ENCODE measurements at places on chromosomes 7 and 10.
A peak's percentile ranks its signal among the peaks of the same experiment; 100 is the strongest.

DNA sequence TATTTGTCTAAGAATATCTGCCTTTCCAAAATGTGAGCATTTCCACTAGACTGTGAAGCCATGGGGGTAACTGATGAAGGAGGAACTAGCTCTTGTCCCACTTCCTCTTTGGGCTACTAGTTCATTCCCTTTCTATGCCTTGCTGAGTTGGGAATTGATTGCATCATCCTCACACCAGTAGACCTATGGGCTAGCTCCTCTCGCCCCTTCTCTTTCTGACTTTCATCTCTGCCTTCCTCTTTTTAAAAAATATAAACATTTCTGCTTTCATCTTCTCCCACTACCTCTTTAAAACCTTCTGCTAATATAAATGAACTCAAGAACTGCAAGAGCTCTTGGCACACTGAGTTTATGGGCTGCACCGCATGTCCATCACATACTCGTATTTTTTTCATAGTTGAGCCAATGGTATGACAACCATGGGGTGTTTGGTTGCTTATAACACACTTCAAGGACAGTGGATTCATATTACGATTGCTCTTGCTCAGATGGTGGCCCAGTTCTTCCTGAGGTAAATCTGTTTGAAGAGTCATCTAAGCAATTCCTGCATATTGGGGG lies 182.0 kb downstream of the REEP3 start:
- peak; percentile 25 for DNase-seq

DNA sequence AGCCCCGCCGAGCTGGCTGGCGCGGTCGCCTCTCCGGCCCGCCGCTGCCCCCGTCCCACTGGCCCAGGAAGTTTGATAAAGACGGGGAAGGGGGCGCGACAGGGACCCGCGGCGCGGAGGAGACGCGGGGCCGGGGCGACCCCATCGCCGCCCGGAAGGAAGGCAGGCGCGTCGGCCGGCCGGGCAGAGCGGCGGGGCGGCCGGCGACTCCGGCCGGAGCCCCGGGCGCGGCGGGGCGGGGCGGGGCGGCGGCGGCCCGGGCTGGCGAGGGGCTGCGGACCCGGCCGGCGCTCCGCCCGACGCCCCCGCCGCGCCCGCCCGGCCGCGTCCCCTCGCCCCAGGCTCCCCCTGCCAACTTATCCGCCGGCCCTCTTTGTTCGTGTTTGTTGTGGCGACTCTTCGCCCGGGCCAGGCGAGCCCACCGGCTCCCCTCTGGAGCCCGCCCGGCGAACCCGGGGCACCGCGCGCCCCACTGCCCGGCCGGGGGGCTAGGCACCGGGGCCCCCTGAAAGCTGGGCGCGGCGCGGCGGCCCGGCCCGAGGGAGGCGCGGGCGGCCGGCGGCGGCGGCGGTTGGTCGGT lies 571 bp downstream of the KDM7A start:
- no peak for DNase-seq

DNA sequence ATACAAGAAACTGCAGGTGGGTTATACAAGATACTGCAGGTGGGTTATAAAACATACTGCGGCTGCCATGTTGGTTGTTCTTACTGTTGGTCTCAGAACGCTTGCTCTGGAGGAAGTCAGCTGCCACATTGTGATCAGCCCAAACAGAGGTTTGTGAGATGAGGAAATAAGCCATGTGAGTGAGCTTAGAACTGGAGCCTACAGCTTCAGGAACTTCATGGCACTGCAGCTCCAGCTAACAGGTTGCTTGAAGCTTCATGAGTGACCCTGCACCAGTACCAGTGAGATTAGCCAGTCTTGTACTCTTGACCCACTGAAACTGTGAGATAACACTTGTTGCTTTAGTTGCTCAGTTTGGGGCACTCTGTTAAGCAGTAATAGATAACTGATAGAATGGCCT lies 74.5 kb upstream of the PRKCQ start:
- DNase-seq = no peak

GRCh38 chr7:90945104-90945787 lies 319.0 kb upstream of the FZD1 start:
- no peak for DNase-seq

DNA sequence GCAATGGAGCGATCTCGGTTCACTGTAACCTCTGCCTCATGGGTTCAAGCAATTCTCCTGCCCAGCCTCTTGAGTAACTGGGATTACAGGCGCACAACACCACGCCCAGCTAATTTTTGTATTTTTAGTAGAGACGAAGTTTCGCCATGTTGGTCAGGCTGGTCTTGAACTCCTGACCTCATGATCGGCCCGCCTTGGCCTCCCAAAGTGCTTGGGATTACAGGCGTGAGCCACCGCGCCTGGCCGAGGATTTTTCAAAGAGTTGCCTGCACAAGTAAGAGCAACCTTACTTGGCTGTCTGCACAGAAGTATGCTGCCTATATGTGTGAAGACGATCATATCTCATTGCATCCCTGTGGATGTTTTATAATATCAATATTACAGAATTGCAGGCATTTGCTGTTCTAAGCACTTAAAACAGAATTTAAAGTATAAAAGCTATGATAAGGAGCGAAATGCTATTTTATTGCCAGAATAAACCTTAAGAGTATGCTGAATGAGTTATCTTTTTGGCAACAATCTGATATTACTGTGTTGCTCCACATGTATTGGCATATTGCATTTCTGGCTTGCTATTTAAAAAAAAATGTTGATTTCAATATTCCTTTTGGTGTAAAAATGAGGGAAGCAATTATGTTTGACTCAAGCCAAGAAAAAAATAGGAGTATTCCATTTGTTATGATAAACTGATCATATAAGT lies 379.4 kb upstream of the SEMA3D start:
- DNase-seq = no peak

Data from NCI-H2171 treated with DMSO at 0.1 percent for 48 hours (cell line).